ENCODE measurements at places on chromosomes 7 and 10. TPM values are rescaled to one million over a fixed set of nuclear protein-coding genes. Genes with fewer than 3 reads are reported as not detected.

DNA sequence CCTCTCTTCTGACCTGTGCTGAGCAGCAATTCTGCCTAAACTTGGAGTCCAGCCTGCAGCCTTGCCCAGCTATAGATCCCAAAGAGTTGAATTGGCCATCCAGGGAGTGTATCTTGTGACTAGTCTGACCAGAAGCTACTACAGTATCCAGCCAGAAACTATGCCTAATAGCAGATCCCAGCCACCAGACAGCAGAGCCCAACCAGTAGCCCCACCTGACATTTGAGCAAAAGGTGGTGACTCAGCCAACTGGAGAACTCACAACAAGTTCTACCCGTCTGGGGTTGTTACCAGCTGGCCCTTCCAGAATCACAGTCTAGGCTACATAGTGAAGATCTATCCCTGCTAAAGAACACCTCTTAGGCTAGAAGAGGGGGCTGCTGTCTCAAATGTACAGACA lies 315.0 kb downstream of the CRPPA start:
- DNase-seq: no peak

DNA sequence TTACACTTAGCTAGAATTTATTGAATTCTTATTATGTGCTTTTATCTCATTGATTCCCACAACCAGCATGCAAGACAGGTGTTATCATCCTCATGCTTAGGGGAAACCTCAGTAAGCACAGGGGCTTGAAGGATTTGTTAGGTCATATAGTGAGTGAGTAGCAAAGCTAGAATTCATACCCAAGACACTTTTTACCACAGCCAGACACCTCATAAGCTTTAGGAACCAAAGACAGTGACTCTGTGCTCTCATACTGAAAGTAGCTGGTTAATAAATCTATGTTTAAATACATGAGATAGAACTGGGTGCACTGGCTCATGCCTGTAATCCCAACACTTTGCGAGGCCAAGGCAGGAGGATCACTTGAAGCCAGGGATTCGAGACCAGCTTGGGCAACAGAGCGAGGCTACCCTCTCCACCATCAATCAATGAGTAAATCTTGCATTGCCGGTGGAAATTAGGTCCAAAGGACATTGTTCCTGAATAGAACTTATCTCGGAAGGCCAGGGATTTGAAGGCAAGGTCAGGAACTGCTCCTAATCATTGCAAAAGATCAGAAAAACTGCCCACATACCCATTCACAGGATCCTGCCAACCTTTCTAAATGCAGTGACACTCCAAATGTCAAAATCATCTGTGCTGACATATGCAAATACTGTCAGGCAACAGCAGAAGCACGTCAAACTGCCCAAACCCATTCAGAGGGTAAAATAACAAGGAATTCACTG lies 523.5 kb downstream of the PARD3 start:
- no peak for DNase-seq

DNA sequence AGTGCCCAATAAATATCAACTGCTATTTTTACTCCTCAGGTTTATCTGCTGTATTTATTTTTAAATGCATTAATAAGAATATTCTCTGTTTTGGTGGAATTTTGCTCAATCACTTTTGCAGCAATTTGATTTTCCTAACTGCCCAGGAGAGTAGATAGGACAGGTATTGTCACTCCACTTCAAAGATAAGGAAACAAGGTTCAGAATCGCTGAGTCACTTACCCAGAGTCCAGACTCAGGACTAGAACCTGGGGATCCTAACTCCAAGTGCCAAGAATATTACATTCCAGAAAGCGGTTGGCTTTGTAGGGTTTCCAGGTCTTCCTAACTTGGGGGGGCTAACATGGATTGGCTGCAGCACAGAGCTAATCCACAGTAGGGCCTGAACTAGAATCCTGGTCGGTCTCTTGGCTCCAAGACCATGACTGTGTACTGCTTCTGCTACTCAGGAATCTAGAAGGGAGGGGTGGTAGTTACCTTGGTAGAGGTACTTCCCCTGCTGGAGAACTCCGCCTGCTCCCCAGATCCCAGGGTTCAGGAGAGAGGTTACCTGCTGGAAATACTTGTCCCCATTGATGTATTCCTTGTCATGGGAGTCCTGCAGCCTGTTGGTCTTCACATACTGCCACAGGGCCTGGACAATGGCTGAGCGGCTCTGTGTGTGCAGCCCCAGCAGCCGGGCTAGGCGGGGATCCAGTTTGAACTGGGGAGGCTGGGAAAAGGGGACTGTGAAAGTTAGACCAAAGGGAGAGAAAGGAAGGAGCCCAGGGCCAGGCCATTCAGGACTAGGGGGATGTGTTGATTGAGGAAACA lies 7.3 kb downstream of the SMARCD3 start:
- no peak for DNase-seq

GRCh38 chr10:98270073-98270740 lies 2.2 kb upstream of the LOXL4 start:
- no peak for DNase-seq

DNA sequence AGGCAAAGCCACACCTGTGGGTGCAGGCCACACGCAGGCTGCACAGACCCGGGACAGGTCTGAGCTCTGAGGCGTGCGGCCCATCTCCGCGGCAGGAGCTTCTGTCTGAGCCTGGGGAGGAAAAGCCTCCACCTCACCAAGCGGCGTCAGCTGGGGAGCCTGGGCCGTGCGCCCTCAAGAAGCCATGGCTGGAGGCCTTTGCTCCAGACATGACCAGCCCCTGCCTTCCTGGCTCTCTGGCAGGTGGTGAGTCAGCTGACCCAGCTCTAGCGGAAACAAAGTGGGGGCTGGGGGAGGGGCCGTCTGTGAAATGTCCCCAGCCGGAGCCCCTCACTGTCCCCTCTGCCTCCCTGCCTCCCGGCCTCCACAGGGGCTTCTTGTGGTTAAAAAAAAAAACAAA lies 12.5 kb downstream of the GPER1 start:
- no peak for DNase-seq

- DNase-seq: no peak
Measured at GRCh38 chr10:58570979-58571378, 58.3 kb downstream of the BICC1 start.

- no peak for DNase-seq
Measured at GRCh38 chr7:139595806-139596205, 72.3 kb downstream of the CLEC2L start.

DNA sequence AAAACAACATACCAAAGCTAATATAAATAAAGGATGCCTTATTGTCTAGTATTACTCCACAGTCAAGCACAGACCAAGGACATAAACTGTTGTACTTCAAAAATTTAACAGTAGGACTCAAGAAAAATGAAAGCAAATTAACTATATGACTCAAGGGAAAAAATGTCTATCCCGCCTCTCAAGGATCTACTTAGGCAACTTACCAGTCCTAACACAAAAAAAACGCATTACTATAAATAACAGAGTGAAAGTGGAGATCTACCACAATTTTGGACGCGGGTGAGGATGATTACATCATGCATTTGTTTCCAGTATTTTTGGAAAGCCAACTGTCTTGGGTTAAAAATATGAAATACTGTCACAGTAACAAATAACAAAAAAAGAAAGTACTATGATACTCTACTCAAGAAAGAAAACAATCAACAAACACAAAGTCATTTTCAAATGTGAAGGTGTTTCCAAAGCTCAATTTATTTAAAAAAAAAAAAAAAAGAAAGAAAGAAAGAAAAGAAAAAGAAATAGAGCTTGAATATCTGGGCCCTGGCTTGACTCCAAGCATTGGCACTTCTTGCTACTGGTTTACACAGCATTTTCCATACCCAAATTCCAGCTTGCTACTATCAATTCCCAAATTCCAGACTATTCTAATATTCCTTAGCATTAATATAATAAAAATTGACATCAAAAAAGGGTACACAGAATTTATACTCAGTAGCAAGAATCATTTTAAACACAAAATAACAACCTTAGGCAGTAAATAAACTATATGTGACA lies 99.4 kb downstream of the RSU1 start:
- DNase-seq: no peak

DNA sequence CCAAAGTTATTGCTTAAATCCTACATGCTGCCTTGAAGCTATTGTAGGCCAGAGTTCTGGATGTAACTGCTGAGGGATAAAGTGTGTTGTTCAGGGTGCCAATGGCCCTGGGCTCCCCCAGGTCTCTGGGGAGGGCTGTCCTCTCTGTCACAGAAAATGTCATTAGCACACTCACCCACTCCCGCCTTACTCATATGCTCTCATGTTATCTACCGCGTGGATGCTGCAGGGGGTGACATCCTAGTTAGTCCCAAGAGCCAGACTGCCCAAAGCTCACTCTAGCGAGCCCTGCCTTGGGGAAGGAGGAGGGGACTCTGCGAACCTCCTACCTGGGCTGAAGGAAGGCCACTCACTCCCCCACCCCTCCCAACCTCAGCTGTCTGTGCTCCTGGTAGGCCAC lies 122.5 kb downstream of the FRMD4A start:
- DNase-seq: no peak

DNA sequence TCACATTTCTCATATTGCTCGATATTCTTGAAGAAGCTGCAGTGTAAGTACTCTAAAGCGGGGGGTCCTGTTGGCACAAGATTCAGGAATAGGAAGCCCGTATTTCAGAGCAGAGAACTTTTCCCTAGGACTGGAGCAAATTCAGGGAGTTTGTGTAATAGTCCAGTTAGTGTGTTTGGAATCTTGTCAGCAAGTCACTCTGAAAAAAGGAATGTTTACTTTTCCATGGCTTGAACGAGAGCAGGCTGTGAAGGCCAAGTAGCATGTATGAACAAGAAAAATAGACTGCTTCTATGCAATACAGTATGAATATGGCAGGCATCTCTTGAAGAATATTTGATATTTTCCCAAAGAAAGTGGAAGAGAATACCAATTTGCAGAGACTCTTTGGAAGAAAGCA lies 39.8 kb downstream of the CDC123 start:
- no peak for DNase-seq

GRCh38 chr10:112227331-112227987 lies 43.9 kb upstream of the GPAM start:
- no peak for DNase-seq

GRCh38 chr10:113709221-113709838 lies 29.6 kb downstream of the CASP7 start:
- no peak for DNase-seq

GRCh38 chr7:82741493-82741892 lies 297.9 kb upstream of the CACNA2D1 start:
- DNase-seq: no peak

DNA sequence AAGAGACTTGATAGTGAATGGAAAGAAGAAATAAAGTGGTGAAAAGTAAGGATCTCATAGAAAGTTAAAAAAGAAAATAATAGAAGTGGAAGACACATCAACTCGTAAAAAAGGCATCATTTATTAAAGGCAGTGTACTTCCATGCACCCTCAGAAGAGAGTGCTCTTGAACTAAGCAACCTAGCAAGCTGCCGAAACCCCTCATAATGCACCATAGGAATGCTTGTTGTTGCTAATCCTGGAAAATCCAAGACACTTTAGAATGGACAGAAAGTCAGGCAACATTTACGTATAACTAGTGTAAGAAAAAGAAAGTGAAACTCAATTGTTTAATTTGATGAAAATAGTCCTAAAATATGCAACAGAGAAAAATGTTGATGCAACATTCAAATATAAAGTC lies 12.8 kb downstream of the TFPI2 start:
- DNase-seq: no peak

IRF5 gene
- 0.79 TPM for total RNA-seq

PHKG1 gene
- 8.9 TPM for total RNA-seq

MYO1G gene
- 142 TPM for total RNA-seq

AIMP2 gene
- 5.2 TPM for total RNA-seq

CPA4 gene
- total RNA-seq: not detected

ELAPOR2 gene
- 5.7 TPM for total RNA-seq

CUBN gene
- 3.3 TPM for total RNA-seq

Measured in CD8-positive, alpha-beta T cell (primary cell).